CD4-positive, alpha-beta T cell (primary cell): ENCODE measurements at places on chromosomes 2 and 18.

GRCh38 chr18:6414118-6414722 lies 491 bp downstream of the L3MBTL4 start:
- H3K27me3 ChIP-seq: peaks cover 11% of the 10 kb centered on the region
- no peak for DNase-seq
- H3K27ac ChIP-seq: no peak overlapping the region
- H3K36me3 ChIP-seq: no peaks in the 10 kb centered on the region
- H3K4me3 ChIP-seq: peak overlapping the region; percentile 26
- H3K4me1 ChIP-seq: no peaks in the 10 kb centered on the region

- peak overlapping the region; percentile 60 for H3K27ac ChIP-seq
- DNase-seq: peak; percentile 61
- peaks cover 55% of the 10 kb centered on the region for H3K4me1 ChIP-seq
Observed at GRCh38 chr2:218230882-218231281, 13.9 kb downstream of the ARPC2 start.

DNA sequence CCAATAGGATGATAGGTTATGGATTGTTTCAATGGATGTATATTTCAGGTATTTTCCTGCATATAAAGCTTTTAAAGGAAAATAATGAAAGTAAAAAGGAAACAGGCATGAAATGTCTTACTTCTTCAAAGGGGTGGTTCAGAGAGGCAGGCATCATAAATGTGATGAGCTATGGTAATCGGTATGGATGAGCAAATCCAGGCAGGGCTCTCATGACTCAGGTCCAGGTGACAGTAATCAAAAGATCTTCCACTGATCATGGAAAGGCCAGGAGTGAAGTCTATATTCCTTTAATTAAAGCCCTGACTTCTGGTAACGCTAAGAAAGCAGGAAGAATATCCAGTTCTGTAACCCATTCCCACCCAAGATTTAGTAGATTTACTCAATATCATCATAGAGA lies 48.7 kb upstream of the RGPD4 start:
- no peaks in the 10 kb centered on the region for H3K36me3 ChIP-seq
- H3K4me3 ChIP-seq: no peak overlapping the region
- H3K4me1 ChIP-seq: no peaks in the 10 kb centered on the region
- no peak for DNase-seq
- no peak overlapping the region for H3K27ac ChIP-seq

GRCh38 chr2:40401896-40402295 lies 50.0 kb downstream of the SLC8A1 start:
- H3K27ac ChIP-seq: no peak overlapping the region
- no peaks in the 10 kb centered on the region for H3K36me3 ChIP-seq
- no peak for DNase-seq
- H3K27me3 ChIP-seq: no peaks in the 10 kb centered on the region
- no peak overlapping the region for H3K4me3 ChIP-seq
- no peaks in the 10 kb centered on the region for H3K4me1 ChIP-seq

DNA sequence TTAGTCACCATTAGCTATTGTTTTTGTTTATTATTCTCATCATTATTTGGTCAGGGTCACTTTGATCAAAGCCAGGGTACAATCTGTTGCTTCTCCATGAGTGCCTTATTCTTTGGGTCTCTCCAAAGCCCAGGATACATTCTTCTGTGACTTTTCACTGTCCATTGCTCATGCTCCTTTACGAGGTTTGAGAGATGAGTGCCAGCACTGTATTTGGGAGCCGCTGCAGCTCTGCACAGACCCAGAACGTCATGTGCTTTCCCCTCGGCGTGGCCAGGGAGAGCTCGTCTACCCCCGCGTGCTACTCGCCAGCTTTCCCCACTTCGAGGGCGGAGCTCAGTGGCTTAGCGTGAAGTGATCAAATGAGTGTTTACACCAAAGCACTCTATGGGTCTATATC lies 123.7 kb downstream of the COL6A3 start:
- H3K4me1 ChIP-seq: peaks cover 4% of the 10 kb centered on the region
- peaks cover 35% of the 10 kb centered on the region for H3K27me3 ChIP-seq
- no peak overlapping the region for H3K27ac ChIP-seq
- no peaks in the 10 kb centered on the region for H3K36me3 ChIP-seq
- DNase-seq: no peak

- H3K4me1 ChIP-seq: no peaks in the 10 kb centered on the region
- DNase-seq: no peak
- no peaks in the 10 kb centered on the region for H3K27me3 ChIP-seq
- H3K4me3 ChIP-seq: no peak overlapping the region
- no peak overlapping the region for H3K27ac ChIP-seq
- no peaks in the 10 kb centered on the region for H3K36me3 ChIP-seq
Observed at GRCh38 chr2:68083346-68083745, 20.5 kb upstream of the C1D start.

- H3K36me3 ChIP-seq: no peaks in the 10 kb centered on the region
- H3K27me3 ChIP-seq: no peaks in the 10 kb centered on the region
- H3K27ac ChIP-seq: no peak overlapping the region
- no peak for DNase-seq
Observed at GRCh38 chr2:128497461-128497860, 178.8 kb upstream of the HS6ST1 start.

DNA sequence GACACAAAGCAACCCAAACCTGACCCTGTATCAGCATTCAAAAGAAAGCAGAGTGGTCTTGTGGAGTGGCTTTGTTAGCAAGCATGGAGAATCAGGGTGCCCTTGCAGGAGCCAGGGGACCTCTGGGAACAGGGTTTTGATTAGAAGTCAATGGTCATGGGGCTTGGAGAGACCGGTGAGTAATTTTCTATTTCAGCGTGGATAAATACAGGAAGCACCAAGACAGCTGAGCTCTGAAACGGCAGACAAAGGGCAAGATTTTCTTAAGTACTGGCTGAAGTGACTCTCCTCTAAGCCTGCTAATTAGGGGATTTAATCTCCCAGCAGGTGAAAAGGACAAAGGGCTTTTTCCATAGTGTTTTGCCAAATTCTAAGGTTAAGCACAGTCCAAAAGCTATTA lies 78.0 kb upstream of the GAREM1 start:
- H3K4me3 ChIP-seq: no peak overlapping the region
- H3K36me3 ChIP-seq: no peaks in the 10 kb centered on the region
- peaks cover 3% of the 10 kb centered on the region for H3K27me3 ChIP-seq
- H3K4me1 ChIP-seq: no peaks in the 10 kb centered on the region
- DNase-seq: no peak
- H3K27ac ChIP-seq: no peak overlapping the region

GRCh38 chr18:50494569-50494968 lies 65.3 kb upstream of the MAPK4 start:
- DNase-seq: no peak
- no peak overlapping the region for H3K27ac ChIP-seq
- H3K27me3 ChIP-seq: no peaks in the 10 kb centered on the region

GRCh38 chr2:12080360-12080759 lies 333.9 kb downstream of the LPIN1 start:
- no peaks in the 10 kb centered on the region for H3K36me3 ChIP-seq
- H3K4me3 ChIP-seq: no peak overlapping the region
- no peak for DNase-seq
- H3K27me3 ChIP-seq: no peaks in the 10 kb centered on the region

DNA sequence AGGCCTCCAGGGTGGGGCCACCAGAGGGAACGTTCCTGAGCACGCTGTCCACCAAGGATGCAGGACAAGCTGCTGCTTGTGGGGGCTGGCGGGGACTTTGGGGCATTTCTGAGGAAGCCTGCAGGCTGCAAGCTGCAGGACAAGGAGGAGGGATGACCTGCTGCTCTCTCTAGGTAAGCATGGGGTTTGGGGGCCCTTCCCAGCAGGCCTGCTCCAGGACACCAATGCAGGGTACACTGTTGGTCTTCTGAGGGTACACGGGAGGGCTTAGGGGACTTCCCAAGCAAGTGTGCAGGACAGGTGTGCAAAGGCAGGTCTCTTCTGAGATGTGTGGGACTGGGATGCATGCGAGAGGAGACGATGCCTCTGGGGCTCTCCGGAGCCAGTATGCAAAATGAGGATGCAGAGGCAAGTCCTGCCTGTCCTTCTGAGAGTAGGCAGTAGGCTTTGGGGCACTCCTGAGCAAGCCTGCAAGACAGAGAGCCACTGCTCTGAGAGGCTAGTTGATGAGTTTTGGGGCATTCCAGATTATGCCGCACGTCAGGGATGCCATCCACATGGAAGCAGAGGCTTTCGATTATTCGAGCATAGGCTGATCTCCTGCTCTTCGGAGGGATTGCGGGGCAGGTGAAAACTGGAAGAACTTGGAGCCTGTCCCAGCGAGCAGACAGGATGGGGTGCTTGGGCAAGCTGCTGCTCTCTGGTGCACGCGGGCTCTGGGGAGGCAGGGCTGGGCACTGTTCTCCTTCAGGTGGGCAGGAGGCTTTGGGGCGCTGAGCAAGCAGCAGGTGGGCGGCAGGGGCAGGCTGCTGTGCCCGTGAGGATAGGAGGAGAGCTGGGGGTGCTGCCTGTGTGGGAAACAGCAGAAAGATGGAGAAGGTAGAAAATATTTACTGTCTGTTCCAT lies 44.6 kb downstream of the CNGA3 start:
- H3K36me3 ChIP-seq: no peaks in the 10 kb centered on the region
- H3K4me3 ChIP-seq: no peak overlapping the region
- DNase-seq: no peak
- H3K27ac ChIP-seq: no peak overlapping the region
- H3K4me1 ChIP-seq: no peaks in the 10 kb centered on the region
- H3K27me3 ChIP-seq: no peaks in the 10 kb centered on the region

DNA sequence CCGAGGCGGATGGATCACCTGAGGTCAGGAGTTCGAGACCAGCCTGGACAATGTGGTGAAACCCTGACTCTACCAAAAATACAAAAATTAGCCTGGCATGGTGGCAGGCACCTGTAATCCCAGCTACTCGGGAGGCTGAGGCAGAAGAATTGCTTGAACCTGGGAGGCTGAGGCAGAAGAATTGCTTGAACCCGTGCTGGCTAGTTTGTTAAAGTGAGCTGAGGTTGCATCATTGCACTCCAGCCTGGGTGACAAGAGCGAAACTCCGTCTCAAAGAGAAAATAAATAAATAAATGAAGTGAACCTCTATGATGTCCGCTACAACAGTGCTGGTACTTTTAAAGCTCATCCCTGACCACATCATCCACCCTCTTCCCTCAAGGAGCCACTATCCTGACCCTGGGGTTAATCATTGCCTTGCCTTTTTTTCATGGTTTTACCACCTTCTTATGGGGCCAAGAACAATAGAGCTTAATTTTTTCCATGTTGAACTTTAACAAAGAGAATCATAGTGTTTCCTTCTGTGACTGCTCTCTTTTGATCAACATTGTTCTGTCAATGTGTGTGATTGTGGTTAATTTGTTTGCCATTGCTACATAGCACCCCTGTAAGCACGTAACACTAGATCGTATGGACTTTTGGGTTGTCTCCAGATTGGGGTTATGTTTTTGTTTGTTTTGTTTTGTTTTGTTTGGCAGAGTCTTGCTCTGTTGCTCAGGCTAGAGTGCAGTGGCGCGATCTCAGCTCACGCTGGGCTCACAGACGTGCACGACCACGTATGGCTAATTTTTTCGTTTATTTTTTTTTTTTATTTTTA lies 17.1 kb upstream of the ATRAID start:
- no peak for DNase-seq
- H3K36me3 ChIP-seq: no peaks in the 10 kb centered on the region
- no peak overlapping the region for H3K4me3 ChIP-seq
- H3K27me3 ChIP-seq: no peaks in the 10 kb centered on the region
- H3K4me1 ChIP-seq: no peaks in the 10 kb centered on the region

- H3K4me3 ChIP-seq: no peak overlapping the region
- H3K27ac ChIP-seq: no peak overlapping the region
- no peak for DNase-seq
Observed at GRCh38 chr2:228763379-228763981, 507.6 kb downstream of the PID1 start.

- no peaks in the 10 kb centered on the region for H3K36me3 ChIP-seq
- no peak for DNase-seq
- peaks cover 2% of the 10 kb centered on the region for H3K4me1 ChIP-seq
- no peaks in the 10 kb centered on the region for H3K27me3 ChIP-seq
- H3K4me3 ChIP-seq: no peak overlapping the region
- no peak overlapping the region for H3K27ac ChIP-seq
Observed at GRCh38 chr18:57837917-57838548, 34.9 kb upstream of the ATP8B1 start.

GRCh38 chr18:37289423-37289822 lies 276.2 kb downstream of the CELF4 start:
- H3K36me3 ChIP-seq: no peaks in the 10 kb centered on the region
- H3K4me3 ChIP-seq: no peak overlapping the region
- no peak overlapping the region for H3K27ac ChIP-seq

- H3K4me3 ChIP-seq: no peak overlapping the region
- DNase-seq: no peak
- H3K27me3 ChIP-seq: no peaks in the 10 kb centered on the region
- H3K4me1 ChIP-seq: no peaks in the 10 kb centered on the region
Observed at GRCh38 chr18:13237641-13238040, 19.1 kb downstream of the LDLRAD4 start.

DNA sequence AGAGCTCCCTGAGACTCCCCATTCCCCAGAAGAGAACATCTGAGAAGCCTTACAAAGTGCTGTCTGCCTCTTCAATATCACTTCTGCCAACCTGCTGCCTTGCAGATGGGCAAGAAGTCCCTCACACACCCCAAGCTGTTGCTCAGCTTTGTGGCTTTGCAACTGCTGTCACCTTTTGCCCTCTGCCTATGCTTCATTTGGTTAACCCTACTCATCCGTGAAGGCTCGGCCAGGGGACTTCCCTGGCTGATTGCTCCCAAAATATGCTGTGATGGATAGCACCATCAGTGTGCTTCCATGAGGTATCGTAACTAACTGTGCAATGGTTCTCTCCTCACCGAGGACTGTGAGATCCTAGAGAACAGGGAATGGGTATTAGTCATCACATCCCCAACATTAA lies 88.9 kb upstream of the CYP1B1 start:
- no peak overlapping the region for H3K4me3 ChIP-seq
- DNase-seq: no peak
- H3K4me1 ChIP-seq: no peaks in the 10 kb centered on the region
- H3K36me3 ChIP-seq: no peaks in the 10 kb centered on the region

DNA sequence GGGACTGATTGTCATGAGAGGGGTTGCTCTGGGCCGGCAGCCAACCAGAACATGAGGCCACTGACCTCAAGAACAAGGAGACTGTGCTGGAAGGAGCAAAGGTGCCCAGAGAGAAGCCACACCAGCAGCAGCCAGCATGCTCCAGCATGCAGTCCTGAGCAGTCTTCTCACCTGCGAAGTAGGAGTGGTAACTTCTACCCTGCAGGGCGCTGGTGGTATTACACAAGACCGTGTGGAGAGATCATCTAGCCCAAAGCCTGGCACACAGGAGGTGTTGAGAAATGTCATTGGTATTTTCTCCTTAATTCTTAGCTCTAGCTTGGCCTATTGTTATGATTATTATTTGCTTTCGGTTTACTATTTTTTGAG lies 132.7 kb downstream of the TSN start:
- no peaks in the 10 kb centered on the region for H3K4me1 ChIP-seq

- peak overlapping the region; percentile 79 for H3K27ac ChIP-seq
- peaks cover 43% of the 10 kb centered on the region for H3K4me1 ChIP-seq
- DNase-seq: peak; percentile 45
- peaks cover 55% of the 10 kb centered on the region for H3K36me3 ChIP-seq
- no peaks in the 10 kb centered on the region for H3K27me3 ChIP-seq
Observed at GRCh38 chr2:157413326-157414035, 30.4 kb downstream of the CYTIP start.

DNA sequence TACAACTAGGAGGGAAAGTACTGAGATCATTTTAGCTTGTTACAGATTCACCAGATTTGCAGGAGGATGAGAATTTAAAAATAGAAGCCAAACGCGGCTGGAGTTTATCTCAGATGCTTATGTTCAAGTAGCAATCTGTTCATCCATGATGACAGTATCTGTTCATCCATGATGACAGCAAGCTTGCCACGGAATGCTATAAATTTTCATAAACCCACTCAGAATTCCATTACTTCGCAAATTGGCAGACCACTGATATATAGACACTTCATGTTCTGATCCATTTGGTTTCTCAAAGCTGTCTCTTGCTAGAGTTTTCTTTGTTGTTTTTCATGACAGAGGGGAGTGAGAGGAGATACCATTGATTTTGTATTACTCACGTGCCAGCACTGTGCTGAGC lies 84.2 kb downstream of the GAREM1 start:
- no peak overlapping the region for H3K27ac ChIP-seq
- peaks cover 5% of the 10 kb centered on the region for H3K27me3 ChIP-seq
- H3K4me1 ChIP-seq: no peaks in the 10 kb centered on the region
- DNase-seq: no peak
